Tibial artery (tissue), 4 donors: ENCODE measurements at places on chromosomes 7 and 10.

GRCh38 chr7:73980206-73980605 is 47.8 kb upstream of the ELN start:
- no peak overlapping the region for H3K27ac ChIP-seq
- H3K36me3 ChIP-seq = no peaks in the 10 kb centered on the region
- no peaks in the 10 kb centered on the region for H3K27me3 ChIP-seq

GRCh38 chr7:148174376-148174775 is 416.2 kb upstream of the C7orf33 start:
- no peaks in the 10 kb centered on the region for H3K27me3 ChIP-seq
- H3K27ac ChIP-seq = no peak overlapping the region
- H3K4me1 ChIP-seq = no peaks in the 10 kb centered on the region
- no peak overlapping the region for H3K4me3 ChIP-seq
- no peaks in the 10 kb centered on the region for H3K36me3 ChIP-seq

DNA sequence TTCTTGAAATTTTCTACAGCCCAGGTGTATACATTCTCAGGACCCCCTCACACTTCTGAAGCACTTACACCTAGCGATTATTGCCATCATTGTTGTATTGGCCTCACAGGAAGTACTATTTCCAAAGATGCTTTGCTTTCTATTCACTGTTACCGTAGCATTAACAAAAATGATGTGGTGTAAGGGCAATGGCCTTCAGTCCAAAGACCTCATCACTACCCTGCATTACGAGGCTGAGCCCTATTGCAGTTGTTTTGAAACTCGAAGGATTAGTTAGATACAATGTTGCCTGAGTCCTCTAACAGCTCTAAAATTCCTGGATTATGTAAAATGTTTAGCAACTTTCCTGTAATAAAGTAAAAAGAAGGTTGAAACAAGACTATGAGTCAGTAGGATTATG is 2.9 kb downstream of the NRCAM start:
- H3K27ac ChIP-seq = no peak overlapping the region
- peaks cover 44% of the 10 kb centered on the region for H3K27me3 ChIP-seq
- no peaks in the 10 kb centered on the region for H3K36me3 ChIP-seq
- no peaks in the 10 kb centered on the region for H3K4me1 ChIP-seq
- no peak for DNase-seq

DNA sequence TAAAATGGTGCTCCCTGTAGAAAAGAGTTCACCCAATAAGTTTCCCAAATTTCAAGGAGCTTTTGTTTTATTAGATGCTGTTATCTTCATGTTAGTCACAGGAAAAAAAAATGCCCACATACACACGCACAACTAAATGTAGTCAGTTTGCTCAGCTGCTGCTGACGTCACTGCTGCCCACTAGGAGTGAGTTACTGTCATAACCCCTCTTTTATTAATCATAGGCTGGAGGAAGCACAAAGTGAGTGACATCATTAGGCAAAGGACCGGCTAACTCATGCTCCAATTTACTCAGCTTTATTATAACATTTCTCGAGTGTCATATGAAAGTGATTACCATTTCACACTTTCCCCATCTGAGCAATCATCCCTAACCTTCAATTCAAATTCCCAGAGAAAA is 6.7 kb upstream of the INHBA start:
- H3K36me3 ChIP-seq = no peaks in the 10 kb centered on the region
- peaks cover 11% of the 10 kb centered on the region for H3K4me1 ChIP-seq
- H3K27me3 ChIP-seq = no peaks in the 10 kb centered on the region
- no peak overlapping the region for H3K4me3 ChIP-seq
- DNase-seq = no peak

- H3K4me1 ChIP-seq = no peaks in the 10 kb centered on the region
- no peaks in the 10 kb centered on the region for H3K36me3 ChIP-seq
- no peaks in the 10 kb centered on the region for H3K27me3 ChIP-seq
- H3K27ac ChIP-seq = no peak overlapping the region
Measured at GRCh38 chr10:102581401-102581800, 62.9 kb upstream of the TRIM8 start.
